ENCODE measurements at places on chromosomes 12 and 14.

DNA sequence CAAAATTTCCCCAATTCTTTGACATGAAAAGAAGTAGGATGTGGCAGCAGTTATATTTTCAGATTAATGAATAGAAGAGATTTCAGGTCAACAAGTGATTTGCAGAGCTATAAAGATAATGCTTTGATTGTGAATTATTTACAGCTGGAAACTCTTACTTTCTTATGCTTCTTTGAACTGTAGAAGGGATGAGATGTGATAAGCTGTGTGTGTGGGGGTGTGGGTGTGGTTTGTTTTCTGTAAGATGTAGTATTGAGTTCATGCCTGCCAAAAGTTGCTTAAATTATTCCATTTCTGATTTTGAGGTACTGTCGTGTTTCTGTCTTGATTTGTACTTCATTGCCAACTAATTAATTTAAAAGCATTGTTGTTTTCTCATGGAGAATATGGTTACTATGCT is 22.7 kb downstream of the AEBP2 start:
- no peak for DNase-seq

DNA sequence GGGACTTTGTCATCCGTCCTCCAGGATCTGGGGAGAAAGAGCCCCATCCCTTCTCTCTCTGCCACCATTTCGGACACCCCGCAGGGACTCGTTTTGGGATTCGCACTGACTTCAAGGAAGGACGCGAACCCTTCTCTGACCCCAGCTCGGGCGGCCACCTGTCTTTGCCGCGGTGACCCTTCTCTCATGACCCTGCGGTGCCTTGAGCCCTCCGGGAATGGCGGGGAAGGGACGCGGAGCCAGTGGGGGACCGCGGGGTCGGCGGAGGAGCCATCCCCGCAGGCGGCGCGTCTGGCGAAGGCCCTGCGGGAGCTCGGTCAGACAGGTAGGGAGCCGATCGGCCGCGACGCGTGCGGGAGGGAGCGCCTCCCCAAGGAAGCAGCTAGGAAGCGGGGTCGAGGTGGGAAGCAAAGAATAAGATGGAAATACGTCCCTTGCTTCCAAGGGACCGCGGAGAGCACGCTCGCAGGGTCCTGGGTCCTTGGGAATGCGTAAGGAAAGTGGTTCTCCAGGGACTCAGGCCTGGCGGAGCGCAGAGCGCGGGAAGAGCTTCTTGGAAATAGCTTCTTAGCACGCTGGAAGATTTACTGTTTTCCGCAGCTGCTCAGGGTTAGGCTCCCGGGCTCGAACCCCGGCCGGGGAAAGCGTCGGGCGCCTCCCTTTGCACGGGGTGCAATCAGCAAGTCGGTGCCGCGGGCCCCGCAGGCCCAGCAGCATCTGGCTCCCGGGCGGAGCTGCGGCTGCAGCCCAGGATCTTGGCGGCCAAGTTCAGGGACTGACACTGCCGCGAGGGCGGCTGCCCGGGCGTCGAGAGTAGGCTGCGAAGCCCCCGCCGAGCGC is 457 bp downstream of the SOCS2 start:
- peak; percentile 38 for DNase-seq

GRCh38 chr12:72836194-72836593 is 564.0 kb downstream of the TRHDE start:
- no peak for DNase-seq

DNA sequence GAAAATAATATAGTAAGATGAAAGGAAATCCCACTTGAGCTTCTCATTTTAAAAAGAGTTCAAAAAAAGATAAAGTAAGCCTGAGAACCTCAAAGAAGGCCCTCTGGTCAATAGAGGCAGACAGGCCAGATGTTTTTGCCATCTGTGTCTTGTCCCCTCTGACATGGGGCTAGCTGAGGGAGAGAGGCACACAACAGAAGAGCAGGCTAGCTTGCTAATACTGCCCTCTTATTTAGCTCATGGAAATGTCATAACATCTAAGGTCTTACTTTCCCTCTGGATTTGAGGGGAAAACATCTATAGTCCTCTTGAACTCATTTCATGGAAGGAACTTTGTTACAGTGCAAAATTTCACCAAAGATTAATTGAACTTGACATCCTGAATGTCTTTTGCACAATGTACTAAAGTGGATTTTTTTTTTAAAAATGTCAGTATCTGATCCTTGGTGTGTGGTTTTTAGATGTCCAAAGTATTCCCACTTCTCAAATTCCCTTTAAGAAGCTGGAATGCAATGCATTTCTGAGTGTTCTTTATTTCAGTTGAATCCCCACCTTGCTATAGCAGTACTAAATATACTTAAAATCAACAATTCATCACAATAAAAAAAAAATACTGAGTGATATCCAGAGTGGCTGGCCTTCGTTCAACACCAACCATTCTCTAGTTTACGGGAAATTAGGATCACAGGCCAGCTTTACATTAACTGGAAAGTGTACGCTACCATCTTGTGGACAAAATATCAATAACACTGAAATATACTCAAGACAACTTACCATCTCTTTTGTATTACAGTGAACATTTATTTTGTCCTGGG is 176.7 kb downstream of the PAH start:
- DNase-seq, result peak; percentile 45

DNA sequence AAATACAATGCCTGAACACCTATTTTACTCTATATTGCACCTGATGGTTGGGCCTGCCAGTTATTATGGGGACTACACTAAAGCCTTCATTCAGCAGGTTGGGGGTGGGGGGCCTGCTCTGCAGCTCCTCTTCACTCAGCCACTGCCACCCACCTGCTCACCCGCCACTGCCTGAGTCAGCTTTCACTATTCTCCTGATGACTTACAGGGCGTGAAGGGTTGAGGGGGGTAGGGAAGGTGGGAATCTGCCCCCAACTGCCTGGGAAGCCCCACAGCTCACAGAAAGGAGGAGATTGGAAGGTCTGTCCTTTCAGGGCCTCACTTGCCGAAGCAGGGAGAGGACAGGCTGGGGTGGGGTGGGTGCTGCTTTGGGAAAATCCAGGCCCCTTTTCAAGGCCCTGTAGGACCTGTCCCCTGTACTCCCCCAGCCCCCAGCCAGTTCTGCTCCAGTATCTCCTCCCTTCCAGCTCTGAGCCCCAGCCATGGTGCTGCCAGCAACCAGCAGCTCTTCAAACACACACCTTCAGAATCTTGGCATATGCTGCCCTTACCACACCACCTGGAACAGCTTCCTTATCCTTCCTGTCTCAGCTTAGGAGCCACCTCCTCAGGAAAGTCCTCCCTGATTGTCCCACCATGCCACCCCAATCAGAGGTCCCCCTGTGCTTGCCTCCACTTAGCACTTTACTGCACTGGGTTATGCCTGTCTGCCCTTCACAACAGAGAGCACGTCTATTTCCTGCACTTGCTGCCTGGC is 33.1 kb downstream of the IRF2BPL start:
- no peak for DNase-seq

DNA sequence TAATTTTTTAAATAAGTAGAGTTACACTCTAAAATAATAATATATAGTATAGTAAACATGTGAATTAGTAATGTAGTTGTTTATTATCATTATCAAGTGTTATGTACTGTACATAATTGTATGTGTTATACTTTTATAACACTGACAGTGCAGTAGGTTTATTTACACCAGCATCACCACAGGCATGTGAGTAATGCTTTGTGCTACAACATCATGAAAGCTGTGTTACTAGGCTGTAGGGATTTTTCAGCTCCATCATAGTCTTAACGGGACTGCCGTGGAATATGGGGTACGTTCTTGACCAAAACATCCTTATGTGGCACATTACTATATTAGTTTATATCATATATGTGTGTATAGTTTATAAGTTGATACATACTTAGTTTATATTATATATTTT is 8.6 kb downstream of the FNTB start:
- DNase-seq, result peak; percentile 45

GRCh38 chr12:122895704-122896636 is at the start of gene VPS37B:
Gene VPS37B, minus strand, starts transcription at chr12:122896124. Its CDS starts 62 bp downstream, at chr12:122896062.
- DNase-seq, result peak; percentile 76

DNA sequence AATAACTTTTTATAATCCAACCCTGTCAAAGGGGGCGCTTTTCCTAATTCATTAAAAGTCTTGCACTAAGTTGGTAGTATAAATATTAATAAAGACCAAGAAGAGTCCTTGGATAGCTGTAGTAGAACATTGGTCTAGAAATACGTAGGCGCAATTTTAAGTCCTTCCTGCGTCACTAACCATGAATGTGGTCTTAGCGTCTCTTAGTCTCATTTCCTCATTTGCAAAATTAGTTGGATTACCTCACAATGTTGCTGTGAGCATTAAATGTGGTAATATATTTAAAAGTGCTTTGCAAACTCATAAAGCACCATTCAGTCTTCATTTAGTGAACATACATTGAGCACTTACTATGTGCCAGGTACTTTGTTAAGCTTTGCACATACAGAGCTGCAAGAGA is 149.7 kb downstream of the AEBP2 start:
- DNase-seq, result no peak

- no peak for DNase-seq
These were observed 167.0 kb downstream of the PPM1H start for GRCh38 chr12:62767946-62768345.

- DNase-seq, result no peak
These were observed 51.4 kb downstream of the PLEKHG7 start for GRCh38 chr12:92753976-92754885.

- DNase-seq, result no peak
These were observed 22.3 kb downstream of the B4GALNT3 start for GRCh38 chr12:482061-482460.

- no peak for DNase-seq
These were observed 197.3 kb upstream of the RGS6 start for GRCh38 chr14:71734885-71735284.

- DNase-seq, result peak; percentile 94
These were observed 17.7 kb upstream of the TSPAN11 start for GRCh38 chr12:30908722-30909348.

GRCh38 chr14:21748869-21749303 is 75.3 kb upstream of the OR4E1 start:
- DNase-seq, result peak; percentile 67

DNA sequence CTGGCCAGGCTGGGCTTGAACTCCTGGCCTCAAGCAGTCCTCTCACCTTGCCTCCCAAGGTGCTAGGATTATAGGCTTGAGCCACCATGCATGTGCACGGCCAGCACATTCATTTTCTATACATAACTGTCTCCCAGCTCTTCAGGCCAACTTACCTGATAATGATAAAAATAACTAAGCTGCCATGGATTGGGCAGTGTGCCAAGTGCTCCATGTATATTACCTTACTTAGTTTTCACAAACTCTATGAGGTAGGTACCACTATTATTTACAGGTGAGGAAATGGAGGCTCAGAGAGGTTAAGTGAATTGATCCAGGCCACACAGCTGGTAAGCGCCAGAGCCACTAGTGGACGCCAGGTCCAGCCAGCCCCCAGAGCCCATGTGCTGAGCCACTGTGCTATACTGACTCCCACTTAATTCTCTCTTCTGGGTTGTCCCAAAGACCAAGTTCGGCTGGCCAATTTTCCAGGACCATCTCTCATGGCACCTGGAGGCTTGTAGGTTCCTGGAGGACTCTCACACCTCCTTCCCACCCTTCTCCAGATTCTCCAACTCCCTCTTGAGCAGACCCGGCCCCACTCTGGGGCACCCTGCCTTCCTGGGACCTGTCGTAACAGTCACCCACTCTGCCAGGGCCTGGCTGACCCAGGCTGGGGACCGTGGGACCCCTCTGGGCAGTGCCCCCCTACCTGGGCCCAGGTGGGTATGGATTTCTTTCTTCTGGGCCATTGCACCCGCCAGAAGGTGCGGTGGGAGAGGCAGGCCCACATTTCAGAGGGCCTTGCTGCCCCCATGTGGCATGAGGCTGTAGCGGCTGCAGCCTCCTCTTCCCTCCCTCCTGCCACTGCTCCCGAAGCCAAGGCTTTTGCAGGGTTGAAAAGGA is 30.2 kb upstream of the CIPC start:
- DNase-seq, result peak; percentile 59

DNA sequence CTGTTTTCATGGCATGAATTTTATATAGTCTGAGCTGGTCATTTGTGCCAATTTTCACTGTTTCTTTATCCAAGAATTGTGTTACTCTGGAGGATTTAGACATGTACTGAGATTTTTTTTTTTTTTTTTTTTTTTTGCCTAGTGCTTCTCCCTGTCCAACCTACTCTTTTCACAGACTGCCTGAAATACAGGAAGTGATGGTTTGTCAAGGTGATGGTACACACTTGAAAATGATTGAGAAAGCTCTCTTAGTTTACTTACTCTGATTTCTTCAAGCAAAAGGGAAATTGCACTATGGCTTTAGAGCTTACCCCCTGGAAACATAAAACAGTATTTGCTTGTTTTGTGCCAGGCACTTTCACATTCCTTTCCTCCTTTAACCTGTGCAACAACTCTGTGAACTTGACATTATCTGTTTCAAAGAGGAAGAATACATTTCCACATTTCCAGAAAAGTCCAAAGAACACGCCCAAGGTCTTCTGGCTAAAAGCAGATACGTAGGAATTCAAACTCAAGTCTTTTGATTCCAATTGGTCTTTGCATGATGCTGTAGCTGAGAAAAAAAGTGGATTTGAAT is 181.1 kb downstream of the SLC15A5 start:
- no peak for DNase-seq

DNA sequence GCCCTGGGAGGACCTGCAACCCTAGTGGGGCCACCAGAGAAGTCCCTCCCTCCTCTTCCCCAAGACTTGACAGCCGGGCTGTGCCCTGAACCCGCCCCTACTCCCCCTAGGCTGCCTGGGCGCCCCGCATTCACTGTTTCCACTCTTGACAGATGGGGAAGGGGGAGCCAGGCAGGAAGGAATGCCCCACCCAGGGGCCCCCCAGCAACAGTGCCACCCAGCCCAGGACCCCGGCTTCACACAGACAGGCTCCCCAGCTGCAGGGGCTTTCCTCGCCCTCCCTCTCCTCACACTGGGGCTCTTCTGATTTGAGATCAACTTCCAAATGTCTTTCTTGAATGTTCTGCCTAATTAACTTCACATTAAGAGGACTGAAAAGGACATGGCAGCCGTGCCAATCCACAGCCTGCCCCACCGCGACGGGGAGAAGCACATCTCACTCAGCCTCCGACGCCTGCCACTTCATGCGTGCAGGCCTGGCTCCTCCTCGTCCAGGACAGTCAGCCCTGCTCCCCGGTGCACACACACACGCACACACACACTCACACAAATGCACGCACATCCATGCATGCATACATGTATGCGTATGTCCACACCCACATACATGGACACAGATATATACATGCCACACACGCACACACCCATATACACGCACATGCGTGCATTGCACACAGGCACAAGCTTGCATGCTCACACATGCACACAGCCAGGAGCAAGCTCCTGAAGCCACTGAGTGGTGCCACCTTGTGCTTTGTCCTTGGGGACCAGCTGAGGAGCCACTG is 19.6 kb upstream of the C14orf180 start:
- no peak for DNase-seq

- no peak for DNase-seq
These were observed 485.5 kb downstream of the BCAT1 start for GRCh38 chr12:24463375-24463774.

GRCh38 chr12:53985994-53986685 is 1.2 kb downstream of the HOXC10 start:
- no peak for DNase-seq

GRCh38 chr12:26195641-26196420 is 458 bp downstream of the SSPN start:
- peak; percentile 63 for DNase-seq

- peak; percentile 10 for DNase-seq
These were observed 150.8 kb upstream of the FSCB start for GRCh38 chr14:44657696-44658388.

All from iris pigment epithelial cell (primary cell).